ENCODE measurements at places on chromosomes 5 and 9. TPM values are rescaled to one million over a fixed set of nuclear protein-coding genes. Genes with fewer than 3 reads are reported as not detected.

Gene CTXN3
- not detected for total RNA-seq

Gene CYLC2
- not detected for total RNA-seq

Gene TAF1L
- not detected for total RNA-seq

Gene SYNPO
- total RNA-seq = not detected

Gene NME5
- not detected for total RNA-seq

Gene FST
- not detected for total RNA-seq

DNA sequence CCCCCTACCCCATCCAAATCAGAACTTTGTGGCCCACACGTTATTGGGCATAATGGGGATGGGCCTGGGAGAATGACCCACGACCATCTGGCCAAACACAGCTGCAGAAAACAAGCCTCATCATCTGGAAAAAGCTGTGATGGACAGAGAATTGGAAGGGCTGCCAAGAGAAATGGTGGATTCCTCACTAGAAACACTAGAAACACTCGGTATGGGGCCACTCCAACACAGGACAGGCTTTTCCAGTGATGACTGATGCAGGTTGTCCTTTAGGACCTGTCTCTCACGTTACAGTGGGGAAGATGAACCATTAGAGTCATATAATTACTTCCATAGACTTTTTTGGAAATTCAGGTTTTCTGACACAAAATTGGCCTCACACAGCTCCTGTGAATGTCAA lies 172.4 kb upstream of the TARS1 start:
- DNase-seq = no peak

- no peak for DNase-seq
Measured at GRCh38 chr9:91960367-91960766, 10.3 kb upstream of the ROR2 start.

DNA sequence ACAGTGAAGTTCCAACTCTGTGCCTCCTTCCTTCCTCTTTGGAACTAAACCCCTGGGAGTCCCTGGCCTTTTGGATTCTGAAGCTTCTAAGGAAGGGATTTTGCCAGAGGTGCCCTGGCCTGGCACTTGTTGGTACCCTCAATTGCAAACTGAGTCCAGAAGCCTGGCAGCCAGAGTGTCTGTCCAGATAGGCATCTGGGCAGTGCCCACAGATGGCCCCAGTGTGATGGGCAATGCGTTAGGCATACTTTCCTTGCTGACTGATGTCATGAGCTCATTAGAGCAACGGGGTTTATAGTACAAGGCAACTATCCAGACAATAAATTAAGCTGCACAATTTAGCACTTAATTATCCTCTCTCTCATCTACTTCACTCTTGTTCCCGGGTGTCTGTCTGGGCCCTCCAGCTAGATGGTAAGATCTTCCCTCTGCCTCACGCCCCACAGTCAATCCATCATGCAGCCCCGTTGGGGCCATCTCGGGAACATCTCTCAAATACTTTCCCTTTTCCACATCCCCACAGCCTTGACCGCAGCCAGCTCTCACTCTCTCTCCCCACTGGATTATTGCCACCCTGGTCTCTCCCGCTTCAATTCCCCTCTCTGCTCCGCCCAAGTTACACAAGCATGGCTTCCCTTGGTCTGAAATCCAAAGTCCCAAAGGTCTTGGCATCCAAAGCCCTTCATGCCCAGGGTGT lies 157.5 kb upstream of the SMIM23 start:
- DNase-seq = no peak

DNA sequence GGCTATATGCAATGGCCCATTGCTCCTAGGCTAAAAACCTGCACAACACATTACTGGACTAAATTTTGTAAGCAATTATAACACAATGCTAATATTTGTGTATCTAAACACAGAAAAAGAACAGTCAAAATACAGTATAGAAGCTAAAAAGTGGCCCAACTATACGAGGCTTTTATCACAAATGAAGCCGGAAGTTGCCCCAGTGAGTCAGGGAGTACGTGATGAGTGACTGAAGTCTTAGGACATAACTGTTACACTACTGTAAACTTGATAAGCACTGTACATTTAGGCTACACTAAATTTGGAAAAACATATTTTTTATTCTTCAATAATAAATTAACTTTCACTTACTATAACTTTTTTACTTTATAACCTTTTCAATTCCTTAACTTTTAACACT lies 105.2 kb upstream of the PRR16 start:
- no peak for DNase-seq

DNA sequence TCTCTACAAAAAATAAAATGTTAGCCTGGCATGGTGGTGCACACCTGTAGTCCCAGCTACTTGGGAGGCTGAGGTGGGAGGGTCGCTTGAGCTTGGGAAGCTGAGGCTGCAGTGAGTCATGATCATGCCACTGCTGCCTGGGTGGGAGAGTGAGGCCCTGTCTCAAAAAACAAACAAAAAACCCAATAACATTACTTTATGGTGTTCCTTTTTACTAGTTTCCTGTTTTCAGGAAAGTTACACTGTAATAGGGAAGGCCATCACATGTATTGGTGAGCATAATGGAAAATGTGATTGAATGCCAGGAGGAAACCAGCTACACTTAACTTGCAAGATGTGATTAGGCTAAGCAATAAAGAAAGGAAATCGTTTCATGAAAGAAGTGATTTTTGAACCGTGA lies 42.7 kb downstream of the SV2C start:
- DNase-seq = no peak

GRCh38 chr9:34991607-34992375 lies 2.2 kb downstream of the DNAJB5 start:
- no peak for DNase-seq

DNA sequence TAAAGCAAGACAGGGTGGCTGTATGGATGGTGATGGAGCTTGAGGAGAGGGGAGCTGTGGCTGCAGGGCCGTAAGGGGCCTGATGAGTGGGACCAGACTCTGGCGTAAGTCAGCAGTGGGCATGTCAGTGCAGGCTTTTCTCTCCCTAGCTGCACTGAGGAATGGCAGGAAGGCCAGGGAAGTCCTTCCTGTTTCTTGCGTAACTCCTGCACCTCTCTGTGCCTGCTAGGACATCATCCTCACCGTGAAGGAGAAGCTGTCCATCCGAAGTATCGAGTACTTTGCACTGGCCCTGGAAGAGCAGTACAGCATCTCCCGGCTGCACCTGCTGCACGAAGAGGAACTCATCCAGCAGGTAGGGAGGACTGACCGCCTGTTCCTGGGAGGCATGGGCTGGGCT lies 24.1 kb upstream of the TRMT10B start:
- DNase-seq = no peak

DNA sequence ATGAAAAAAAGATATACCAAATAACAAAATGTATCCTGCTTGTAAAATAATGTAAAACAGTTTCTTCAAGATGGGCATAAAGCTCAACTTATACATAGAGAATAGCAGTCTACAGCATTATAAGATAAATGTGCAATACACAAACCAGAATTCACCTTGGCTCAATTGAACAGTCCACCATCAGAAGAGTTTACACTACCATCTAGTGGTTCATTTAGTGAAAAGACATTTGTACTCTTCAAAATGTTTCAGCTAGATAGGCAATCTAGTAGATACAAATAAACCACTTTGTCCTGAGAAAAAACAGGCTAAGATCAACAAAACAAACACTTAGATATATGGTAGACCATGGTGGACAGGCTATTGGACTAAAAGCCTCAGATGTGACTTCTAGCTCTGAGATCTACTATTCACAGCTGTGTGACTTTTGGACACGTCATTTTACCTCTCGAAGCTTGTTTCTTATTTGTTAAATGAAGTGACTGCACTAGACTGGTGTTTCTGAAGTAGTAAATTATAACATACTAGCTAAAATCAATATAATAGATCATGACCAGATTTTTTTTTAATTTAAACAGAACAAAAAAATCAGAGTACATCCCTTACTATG lies 22.1 kb upstream of the TPD52L3 start:
- no peak for DNase-seq

GRCh38 chr9:123326662-123327093 lies 29.3 kb upstream of the CRB2 start:
- DNase-seq = no peak

DNA sequence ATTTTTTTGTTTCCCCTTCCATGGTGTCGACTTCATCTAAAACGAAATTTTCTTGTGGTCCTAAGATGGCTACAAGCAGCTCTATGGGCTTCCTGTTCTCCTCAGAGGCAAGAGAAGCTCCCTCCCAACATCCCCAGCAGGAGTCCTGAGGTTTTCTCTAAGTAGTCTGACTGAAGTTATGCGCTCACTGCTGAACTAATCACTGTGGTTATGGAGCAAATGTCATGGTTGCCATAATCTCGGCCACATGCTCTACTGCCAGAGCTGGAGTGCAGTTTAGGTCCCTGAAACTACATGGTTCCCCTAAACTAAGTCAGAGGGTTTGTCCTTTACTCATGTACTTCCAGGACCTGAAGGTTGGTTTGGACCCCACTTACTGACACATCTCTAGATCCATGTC lies 68.0 kb upstream of the MAMDC2 start:
- DNase-seq = no peak

DNA sequence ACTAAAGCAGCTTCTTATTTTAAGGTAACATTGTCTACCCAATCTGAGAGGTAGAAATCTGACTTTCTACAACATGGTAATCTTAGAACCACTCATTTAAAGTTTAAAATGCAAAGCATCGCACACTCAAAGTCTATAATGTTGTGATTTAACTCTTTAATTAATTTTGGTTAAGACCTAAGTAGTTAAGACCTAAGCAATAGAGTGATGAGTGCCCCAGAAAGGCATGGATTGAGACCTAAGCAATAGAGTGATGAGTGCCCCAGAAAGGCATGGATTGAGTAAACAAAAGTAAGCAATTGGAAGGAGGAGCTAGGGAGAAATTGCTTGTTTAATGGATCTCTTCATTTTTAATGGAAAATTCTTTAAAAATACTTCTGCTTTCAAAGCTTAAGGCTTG lies 86.8 kb downstream of the NLN start:
- no peak for DNase-seq

- DNase-seq = no peak
Measured at GRCh38 chr9:8287501-8287900, 487.9 kb upstream of the DMAC1 start.

DNA sequence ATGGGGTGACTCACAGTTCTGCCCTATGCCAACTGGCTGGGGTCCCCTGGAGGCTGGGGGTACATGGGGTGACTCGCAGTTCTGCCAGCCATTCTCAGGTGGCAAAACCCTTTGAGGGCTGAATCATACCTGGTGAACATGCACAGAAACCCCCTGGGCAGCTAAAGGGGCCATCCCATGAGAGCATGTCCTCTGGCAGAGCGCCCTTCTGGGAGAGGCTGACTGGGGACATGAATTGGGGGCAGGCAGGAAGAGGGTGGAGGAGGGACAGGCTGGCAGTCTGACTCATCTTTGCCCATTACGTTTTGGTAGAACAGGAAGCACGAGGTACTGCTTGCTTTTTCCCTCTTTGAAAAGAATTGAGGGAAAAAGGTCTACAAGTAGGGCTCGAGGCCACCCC lies 16.7 kb downstream of the TRAF1 start:
- no peak for DNase-seq

- DNase-seq = no peak
Measured at GRCh38 chr5:126811515-126812198, 34.7 kb downstream of the LMNB1 start.

DNA sequence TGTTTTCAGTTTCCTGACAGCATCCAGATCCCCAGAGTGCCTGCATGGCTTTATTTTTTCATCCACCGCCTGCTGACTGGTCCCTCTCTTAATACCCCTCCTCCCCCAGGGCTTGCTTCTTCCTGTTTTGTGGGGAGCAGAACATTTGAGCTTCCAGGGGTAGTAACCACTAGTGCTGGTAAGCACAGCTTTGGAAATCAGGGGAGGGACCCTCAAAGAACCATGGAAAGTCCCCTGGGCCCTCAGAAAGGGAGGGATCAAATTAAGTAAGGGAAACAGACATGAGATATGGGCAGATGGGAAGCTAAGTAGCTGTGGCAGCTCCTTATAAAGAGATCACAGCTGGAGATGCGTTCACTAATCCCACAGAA lies 26.8 kb downstream of the GRIA1 start:
- no peak for DNase-seq

DNA sequence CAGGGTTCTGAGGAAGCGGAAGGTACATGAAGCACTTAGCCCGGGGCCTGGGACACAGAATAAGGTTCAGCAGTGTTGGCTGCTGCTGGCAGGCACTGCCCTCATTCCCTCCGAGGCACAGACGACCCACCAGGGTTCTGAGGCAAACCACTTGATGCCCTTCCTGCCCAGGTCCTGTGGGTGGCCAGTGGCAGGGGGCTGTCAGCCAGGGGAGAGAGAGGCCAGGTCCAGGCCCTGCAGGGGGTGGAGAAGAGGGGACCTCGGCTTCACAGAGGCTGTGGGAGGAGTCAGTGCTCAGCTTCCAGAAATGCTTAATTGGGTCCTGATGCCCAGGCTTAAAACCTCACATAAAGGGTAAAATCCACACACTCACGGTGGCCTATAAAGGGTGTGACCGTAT lies 4.4 kb upstream of the ZDHHC12 start:
- DNase-seq = no peak

- no peak for DNase-seq
Measured at GRCh38 chr9:81635521-81636254, 53.7 kb downstream of the TLE1 start.

DNA sequence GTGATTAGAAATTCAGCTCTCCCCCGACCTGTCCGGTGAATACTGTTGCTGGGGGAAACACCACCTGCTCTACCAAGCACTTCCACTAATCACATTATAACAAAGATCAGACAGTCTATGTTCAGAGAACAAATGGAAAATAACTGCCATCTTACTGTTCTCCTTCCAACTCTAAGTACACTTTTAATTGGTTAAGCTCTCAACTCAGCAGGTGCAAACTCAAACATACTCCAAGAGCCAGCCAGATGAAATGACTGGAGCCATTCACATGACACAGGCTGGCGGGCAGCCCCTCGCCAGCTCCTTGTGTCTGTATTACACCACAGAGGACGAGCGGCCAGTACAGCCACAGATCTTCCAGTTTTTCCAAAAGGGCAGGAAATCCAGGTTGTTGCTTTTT lies 16.1 kb downstream of the LIFR start:
- no peak for DNase-seq

DNA sequence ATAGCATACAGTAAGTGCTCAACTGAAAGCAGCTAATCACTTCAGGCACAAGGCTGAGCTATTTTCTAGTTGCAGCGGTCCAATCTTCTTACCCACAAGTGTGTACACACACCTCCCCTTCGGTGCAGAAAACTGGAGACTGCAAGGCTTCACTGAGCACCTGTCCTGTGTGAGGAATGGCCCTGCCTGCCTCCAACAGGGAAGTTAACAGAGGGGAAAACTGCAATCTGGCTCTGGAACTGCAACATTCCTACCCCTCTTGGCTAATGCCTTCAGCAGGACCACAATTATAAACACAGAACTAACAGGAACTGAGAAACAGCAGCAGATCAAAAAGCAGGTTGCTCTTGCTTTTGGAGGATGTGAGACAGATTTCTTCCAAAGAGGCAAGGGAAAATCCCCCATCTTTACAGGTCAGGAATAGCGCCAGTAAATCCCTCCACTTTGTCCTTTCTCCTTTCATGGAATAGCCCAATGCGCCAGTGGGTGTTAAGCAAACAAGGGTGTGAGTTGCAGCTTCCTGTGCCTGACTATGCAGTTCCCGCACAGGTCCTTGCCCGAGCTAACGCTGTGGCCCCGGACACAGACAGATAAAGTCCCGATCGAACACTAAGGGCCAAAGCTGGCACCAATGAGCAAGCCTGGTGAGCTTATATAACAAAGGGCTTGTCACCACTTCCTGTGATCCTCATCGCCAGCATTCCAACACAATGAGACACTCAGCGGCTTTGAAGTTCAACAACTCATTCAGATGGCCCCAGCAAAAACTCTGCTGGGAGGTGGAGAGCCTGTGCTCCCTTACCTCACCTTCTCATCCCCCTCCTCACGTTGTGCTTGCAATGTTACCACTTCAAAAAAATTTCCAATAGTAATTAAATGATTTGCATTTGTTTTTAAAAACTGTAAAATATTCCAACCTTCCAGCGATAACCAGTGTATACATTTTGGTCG lies 21.5 kb downstream of the SHB start:
- DNase-seq = no peak

All from activated T-helper 2 cell treated with anti-CD3 and anti-CD28 coated beads, Interferon-gamma antibody, Interleukin-2, Interleukin-4, amounts not matched to agents 10 μg/mL and 5 μg/mL and 100 μg/mL, durations not matched to agents 14 hours and 24 hours and 36 hours (primary cell).